Stimulated activated CD4-positive, alpha-beta T cell treated with anti-CD3 and anti-CD28 coated beads, Interleukin-4, amount 100 ng/mL, for 24 hours (primary cell): ENCODE measurements at places on chromosomes 16 and 17.

DNA sequence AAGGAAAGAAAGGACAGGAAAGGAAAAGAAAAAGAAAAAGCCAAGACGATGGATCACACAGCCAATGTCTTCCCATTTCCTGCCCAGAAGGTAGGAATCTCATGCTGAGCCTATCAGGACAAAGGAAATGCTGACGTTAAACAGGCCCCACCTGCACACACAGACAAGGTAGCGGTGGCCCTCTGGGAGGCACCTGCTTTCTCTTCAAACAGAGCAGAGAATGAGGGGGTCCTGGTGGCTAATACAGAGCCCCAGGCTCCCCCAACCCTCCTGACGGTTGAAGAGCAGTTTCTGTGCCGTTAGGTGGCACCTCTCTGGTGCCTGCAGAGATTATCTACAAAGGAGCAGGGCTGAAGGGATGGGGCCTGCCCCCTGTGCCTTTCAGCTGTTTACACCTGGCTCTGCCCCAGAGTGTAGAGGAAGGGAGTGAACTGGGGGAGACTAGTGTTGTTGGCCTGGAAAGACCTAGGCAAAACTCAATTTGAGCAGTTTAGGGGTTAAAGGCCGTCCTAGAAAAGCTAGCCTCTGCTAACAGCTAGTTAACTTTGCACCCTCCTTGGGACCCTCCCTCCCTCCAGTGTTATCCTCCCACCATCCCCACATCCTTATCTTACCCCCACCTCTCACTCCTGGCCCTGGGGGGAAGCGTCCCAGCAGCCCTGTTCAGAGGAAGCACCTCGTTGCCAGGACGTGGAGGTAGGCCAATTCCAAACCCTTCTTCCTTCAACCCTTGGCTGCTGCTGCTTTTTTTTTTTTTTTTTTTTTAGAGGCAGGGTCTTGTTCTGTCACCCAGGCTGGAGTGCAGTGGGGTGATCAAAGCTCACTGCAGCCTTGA, 56.3 kb downstream of the ARHGAP27 start:
- no peak for DNase-seq

DNA sequence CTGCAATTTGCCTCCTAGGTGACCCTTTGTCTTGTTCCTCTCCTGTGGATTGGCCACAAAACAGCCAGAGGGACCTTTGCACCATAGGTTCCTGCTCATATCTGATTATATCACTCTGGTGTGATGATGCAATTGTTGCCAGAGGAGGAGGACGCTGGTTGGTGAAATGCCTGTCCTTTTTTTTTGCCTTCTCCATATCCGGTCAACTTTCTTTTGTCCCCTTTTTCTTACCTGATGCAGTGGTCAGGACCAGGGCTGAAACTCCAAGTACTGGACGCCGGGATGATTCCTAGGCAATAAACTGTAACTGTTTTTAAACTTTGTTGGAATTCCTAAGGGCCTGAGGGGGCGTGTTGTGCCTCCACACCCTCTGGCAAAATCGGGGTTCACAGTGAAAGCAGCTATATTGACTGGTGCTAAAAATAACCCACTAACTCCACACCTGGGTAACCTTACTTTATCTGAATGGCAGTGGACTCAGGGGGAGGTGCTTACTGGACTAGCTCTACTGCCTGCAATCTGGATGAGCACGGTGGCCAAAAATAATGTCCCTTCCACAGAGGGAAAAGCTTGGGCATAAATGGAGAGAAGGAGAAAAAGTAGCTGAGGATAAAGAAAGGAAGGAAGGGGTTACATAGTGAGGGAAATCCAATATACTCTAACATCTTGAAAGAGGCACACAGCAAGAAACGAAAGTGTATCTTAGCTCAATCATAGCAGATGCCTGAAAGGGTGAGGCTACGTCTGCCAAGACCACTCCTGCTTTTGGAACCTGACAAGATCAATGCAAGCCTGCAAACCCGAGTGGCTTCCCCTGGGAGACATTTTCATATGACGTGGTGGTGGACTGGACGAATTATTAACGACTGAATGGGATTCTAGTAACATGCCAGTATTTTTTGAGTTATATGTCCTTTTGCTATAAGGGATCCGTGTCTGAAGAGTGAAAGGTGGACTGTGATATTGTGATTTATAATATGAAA, 28.4 kb upstream of the ZNF423 start:
- DNase-seq: no peak

GRCh38 chr16:25045696-25046381, 30.7 kb upstream of the ARHGAP17 start:
- DNase-seq: no peak

- no peak for DNase-seq
Measured at GRCh38 chr16:54936979-54937670, 6.5 kb downstream of the IRX5 start.

GRCh38 chr17:34241062-34241461, 14.0 kb upstream of the CCL2 start:
- no peak for DNase-seq

GRCh38 chr16:48165961-48166578, 10.3 kb upstream of the ABCC12 start:
- no peak for DNase-seq

DNA sequence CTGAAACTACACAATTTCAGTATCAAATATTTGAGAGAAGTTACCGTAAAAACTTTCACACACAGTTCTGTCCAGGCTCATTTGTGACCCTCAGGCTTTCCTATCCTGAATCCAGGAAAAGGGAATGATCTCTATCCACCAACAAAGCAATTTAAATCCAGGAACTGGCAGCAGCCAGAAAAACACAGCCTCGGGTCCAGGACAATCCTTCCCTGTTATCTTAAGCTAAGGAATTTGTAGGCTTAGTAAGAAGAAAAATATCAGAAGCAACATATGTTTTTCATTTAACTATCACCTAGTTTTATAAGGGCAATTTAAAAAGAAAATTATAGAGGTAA, 47.1 kb downstream of the TEX2 start:
- no peak for DNase-seq

DNA sequence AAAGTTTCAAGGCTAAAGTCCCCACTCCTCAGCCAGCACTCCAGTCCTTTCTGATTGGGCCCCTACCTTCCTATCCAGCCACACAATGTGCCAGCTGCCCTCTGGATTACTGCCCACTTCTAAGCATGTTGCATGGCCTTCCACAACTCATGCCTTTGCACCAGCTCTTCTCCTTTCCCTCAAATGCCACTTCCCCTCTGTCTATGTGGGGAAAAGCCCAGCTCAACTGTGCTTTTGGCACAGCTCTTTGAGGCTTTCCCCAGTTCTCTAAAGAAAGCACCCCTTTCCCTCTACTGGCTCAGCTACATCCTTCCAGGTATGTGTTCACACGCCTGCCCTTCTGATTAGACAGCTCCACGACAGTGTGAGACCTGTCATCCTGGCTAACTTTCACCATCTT, 18.5 kb downstream of the GTF3C1 start:
- DNase-seq: no peak

- no peak for DNase-seq
Measured at GRCh38 chr17:72120642-72121163, at the start of gene SOX9. TSS of gene SOX9 (plus strand) at chr17:72121020. CDS start at chr17:72121392, 372 bp downstream.

DNA sequence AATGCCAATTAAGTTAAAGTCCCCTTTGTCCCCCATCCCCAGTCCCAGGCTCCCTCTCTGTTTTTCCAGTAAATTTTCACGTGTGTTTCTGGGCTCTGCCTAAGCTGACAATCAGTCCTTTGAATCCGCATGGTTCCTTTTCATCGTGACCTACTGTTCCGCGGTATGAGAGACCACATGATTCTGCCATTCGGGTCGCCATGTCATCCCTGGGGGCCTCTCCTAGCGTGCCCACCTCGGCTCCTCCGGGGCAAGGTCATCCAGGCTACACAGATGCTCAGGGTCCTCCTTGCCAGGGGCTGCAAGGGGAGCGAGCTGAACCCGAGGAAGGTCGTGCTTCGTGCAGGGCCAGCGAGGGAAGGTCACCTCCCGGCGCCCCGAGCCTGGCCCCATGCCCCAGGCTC, 157.6 kb downstream of the RAB11FIP4 start:
- no peak for DNase-seq

GRCh38 chr17:58351182-58351581, 819 bp downstream of the SUPT4H1 start:
- no peak for DNase-seq

DNA sequence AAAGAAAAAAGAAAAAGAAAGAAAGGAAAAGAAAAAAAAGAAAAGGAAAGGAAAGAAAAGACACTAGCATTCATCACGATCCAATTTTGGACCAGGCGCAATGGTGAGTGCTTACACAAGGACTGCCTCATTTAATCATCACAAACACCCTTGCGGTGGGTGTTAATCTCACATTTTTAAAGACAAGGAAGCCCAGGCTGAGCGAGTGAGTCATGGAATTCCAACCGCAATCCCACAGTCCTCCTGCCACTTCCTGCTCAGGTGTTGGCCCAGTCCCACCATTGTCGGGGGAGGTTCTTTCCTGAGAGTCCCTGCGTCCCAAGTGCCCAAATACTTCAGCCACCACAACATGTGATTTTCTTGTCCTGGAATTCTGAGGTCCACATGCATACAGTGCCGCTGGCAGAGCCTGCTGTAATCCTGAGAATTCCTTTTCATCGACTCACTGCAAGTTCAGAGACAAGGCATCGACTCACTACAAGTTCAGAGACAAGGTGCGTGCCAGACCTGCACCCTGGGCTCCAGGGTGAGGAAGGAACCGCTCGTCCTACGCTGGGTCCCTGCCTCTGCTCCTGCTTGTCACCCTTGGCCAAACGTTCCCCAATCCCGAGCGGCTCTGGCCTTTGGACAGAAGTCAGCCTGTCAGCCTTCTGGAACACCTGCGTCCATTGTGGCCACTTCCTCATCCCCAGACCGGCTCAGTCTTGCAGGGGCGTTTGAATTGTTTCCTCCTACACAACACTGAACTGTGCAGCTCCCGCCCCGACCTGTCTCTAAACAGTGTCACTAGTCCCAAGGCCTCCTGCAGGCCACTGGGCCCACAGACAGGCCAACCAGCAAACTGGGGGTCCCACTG, 5.8 kb downstream of the ZG16B start:
- DNase-seq: no peak

- DNase-seq: no peak
Measured at GRCh38 chr16:84922351-84923120, 88.8 kb downstream of the ZDHHC7 start.

- DNase-seq: peak; percentile 44
Measured at GRCh38 chr16:4693956-4694641, 737 bp downstream of the NUDT16L1 start.

DNA sequence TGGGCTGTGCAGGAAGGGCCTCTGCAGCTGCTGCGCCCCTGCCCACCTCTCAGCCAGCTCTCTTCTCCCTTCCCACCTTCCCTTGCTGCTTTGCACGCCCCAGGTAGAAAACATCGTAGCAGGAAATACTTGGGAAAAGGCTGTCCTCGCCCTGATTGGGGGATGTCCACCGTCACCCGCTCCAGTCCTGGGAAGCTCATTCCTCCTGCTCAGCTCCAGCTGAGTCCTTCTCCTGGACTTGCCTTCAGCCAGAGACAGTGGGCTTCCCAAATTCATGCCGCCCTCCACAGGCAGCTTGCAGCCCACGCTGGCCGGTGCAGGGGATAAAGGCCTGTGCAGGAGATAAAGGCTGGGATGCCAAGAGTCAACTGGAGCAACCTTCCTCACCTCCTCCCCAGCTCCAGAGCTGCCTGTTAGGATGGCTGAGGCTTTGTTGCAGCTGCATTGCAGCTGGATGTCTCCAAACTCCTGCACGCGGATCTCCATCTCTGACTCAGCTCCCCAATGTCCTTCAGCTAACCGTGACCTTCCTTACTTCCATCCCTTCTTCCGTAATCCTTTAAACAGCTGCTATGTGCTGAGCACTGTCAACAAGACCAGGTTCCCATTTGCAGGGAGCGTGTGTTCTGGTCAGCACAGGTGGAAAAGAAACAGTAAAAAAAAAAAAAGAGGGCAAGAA, 402.0 kb upstream of the TNRC6C start:
- no peak for DNase-seq

- DNase-seq: no peak
Measured at GRCh38 chr16:24776501-24777220, 47.2 kb downstream of the TNRC6A start.

DNA sequence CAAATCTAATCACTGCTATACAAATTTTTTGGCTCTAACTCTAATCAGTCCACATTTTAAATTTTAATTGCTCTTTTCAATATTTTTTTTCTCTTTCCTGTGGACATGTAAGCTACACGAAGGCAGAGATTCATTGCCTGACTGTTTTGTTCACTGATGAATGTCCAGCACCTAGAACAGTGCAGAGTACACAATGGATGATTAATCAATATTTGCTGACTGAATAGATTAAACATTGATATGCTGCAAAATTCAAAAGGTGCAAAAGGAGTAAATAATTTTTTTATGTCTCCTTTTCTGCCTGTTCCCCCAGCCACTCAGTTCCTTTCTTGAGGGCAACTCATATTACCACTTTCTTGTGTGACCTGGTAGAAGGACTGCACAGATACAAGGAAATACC, 32.8 kb downstream of the SCNN1B start:
- DNase-seq: no peak

GRCh38 chr16:27781195-27781524, 231.2 kb downstream of the KATNIP start:
- DNase-seq: no peak

DNA sequence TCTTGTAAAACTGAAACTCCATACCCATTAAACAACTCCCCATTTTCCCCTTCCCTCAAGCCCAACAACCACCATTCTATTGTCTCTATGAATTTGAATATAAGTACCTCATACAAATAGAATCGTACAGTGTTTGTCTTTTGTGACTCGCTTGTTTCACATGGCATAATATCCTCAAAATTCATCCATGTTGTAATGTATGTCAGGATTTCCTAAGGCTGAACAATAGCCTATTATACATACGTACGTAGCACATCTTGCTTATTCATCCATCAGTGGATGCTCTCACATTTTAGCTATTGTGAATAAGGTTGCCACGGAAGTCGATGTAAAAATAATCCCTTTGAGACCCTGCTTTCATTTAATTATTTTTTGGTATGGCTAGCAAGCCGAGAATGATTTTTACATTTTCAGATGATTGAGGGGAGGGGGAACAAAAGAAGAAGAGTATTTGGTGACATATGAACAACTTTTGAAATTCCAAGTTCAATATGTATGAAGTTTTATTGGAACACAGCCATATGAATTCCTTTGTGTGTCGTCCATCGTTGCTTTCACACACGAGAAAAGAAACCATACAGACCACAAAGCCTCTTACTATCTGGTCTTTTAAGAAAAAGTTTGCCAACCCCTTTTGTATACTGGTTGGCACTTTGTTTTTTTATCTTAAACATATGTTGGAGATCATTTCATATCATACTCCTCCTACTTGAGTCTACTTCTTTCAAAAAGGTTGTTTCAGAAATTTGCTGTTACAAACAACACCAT, 371.2 kb downstream of the NPIPA8 start:
- DNase-seq: no peak
